Gastroesophageal sphincter (tissue), 4 donors: ENCODE measurements at places on chromosomes 7 and 10. TPM values are rescaled to one million over a fixed set of nuclear protein-coding genes. Genes with fewer than 3 reads are reported as not detected.

- ATAC-seq: no peak
Measured at GRCh38 chr7:106372595-106373318, 88.0 kb upstream of the NAMPT start.

DNA sequence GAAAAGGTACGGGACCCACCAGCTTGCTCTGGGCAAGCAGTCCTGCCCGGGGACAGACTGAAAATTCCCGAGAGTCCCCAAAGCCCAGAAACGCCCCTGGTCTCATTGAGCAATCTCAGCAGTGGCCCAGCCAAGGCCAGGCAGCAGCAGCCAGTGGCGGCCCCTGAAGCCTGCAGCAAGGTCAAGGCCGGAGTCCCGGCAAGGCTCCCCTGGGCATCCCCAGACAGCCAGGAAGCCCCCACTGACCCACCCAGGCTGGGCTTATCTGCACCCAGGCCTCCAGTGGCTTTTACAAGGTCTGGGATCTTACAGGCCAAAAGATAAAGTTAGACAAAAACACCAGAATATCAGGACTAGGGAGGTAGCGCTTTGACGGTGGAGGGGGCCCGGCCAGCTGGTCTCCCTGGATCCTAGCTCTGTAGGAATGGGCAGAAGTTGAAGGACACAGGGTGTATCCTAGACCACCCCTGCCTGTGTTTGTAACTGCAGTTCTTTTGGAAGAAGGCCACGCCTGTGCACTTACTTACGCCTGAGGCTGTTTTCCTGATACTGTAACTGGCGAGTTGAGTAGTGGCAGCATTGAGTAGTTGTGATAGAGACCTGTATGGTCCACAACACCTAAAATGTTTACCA lies 130.5 kb upstream of the NPS start:
- no peak for ATAC-seq

SPDYE2B gene
- total RNA-seq: not detected

GRCh38 chr10:120051671-120052070 lies 159.1 kb downstream of the SEC23IP start:
- no peak for ATAC-seq
